ENCODE measurements at places on chromosomes 5 and 9. TPM values are rescaled to one million over a fixed set of nuclear protein-coding genes. Genes with fewer than 3 reads are reported as not detected.

DNA sequence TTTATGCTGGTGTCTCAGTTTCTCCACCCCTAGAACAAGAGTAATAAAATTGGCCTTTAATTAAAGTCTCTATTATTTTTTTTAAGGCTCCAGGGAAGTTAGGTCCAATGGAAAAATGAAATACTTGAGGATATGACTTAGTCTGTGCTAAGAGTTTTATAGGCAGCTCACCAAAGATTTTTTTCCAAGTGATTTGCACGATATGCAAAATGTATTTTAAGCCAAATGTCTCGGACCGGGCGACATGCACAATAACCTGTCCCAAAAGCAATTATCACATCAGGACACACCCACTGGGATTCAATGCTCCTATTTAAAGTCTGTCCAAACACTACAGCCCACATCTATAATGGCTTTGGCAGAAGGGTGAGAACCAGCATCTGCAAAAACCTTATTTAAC, 136.1 kb upstream of the ANKH start:
- DNase-seq = no peak

- DNase-seq = no peak
Observed at GRCh38 chr5:126004636-126005035, 418.6 kb upstream of the GRAMD2B start.

- no peak for DNase-seq
Observed at GRCh38 chr5:9347541-9348295, 198.2 kb downstream of the SEMA5A start.

- DNase-seq = no peak
Observed at GRCh38 chr5:102719886-102720285, 35.2 kb upstream of the PAM start.

TMOD1 gene
- total RNA-seq = 5.8 TPM

DNA sequence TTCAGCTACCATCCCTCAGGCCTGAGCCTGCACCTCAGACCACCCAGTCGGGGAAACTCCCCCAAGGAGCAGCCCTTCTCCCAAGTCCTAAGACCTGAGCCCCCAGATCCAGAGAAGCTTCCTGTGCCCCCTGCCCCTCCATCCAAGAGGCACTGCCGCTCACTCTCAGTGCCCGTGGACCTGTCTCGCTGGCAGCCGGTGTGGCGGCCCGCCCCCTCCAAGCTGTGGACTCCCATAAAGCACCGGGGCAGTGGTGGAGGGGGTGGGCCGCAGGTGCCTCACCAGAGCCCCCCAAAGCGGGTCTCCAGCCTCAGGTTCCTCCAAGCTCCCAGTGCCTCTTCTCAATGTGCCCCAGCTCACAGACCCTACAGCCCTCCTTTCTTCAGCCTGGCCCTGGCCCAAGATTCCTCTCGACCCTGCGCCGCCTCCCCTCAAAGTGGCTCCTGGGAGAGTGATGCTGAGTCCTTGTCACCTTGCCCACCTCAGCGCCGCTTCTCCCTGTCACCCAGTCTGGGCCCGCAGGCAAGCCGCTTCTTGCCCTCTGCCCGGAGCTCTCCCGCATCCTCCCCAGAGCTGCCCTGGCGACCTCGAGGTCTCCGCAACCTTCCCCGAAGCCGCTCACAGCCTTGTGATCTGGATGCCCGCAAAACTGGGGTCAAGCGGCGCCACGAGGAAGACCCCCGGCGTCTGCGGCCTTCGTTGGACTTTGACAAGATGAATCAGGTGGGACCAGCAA, 7.0 kb downstream of the FAM53C start:
- DNase-seq = no peak

DNA sequence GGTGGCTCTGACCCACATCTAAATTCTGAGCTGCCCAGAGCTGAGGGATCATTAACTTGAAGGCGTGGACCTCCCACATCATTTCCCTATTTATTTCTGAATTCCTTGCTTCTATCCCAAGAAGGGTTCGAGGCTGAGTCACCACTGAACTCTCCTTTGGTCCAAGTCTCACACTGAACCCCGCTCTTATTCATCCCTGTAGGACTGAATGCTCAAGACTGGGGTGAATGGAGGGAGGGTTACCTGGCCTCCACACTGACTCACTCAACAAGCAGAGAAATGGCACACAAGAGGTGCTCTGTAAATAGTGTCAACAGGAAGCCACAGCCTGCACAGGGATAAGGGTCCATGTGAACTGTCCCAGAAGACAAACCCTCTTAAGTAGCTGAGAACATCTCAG, 79.1 kb upstream of the FSTL4 start:
- peak; percentile 28 for DNase-seq

DNA sequence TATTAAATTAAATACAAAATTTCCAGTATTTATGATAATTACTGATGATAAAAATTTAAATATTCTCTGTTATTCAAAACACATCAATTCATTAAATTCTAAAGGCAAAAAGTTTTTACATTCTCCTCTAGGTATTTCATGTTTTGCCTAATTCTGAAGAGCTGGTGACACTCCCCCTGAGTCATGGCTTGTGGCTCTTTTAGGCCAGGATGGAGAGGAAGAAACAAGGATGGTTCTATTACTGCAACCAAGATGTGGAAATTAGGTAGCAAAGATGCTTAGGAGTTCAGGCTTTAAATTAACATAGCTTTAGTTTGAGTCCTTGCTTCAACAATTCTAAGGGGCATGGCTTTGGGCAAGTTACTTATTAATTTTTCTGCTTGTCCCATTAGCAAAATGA, 1295.8 kb downstream of the EFNA5 start:
- DNase-seq = no peak

- DNase-seq = no peak
Observed at GRCh38 chr5:119269061-119269944, 86.5 kb upstream of the TNFAIP8 start.

SLC6A3 gene
- total RNA-seq = not detected

AJM1 gene
- total RNA-seq = 1.00 TPM

DNA sequence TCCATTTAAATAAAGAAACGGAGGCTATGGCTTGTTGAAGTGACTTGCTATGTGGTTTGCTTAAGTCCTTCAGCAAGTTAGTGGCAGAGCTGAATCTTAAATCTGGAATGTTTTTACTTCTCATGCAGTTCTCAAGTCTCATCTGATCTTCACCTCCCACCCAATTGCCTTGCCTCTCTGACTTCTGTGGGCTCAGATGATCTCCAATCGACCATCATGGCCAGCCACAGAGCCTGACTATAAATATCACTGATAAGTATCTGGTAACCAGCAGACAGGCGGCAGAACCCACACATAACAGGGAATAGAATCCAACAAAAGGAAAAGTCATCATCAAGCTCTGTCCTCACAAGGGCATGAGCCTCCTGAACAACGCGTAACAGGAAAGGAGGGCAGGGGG, 149.9 kb downstream of the FAM114A2 start:
- DNase-seq = no peak

DNA sequence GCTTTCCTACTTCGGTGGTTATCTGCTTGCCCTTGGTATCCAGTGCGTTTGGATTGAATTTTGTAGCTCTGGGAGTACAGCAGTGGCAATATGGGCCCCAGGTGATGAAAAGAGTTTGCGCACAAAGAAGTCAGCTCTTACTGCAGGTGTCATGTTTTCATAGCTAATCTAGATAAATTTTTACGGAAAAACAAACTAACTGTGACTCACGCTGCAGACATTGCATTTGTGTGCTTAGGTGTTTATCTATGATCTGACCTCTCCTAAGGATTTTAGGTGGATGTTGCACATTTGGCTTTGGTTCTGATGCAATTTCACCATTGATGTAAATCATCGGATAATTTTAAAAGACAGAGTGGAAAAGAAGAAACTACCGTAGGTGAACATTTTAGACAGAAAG, 92.1 kb downstream of the VCAN start:
- DNase-seq = no peak

NUTM2F gene
- not detected for total RNA-seq

DNA sequence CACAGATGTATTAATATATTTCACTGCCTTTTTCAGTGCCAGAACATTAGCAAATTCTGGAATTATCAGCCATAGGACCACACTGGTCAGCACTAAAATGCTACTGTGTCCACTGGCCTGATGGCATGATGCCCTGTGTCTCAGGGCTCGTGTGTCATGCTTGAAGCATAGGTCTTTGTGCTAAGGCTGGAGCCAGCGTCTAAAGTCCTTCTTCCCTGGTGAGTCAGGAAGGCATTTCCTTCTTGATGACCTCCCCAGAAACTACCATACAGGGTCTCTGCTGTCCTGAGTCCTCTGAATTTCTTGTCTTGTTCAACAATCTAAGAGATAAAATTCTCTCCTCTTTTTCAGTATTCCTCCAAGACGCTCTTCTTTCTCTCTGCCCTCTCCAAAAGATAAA, 489.9 kb downstream of the PSAT1 start:
- no peak for DNase-seq

DNA sequence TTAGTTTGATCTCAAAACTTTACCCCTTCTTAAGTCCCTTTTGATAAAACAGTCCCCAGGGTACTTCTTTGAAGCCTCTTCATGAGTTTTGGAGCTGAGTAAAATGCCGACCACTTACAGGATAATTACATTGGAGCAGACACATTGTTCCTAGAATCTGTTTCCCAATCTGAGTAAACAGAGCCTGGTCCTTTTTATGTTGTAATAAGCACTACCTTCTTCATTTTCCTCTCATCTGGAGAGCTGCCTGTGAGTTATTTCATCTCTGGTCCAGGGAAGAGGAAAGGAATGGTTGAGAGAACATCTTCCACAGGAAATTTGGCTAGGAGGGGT, 26.3 kb upstream of the GALNT10 start:
- no peak for DNase-seq

DNA sequence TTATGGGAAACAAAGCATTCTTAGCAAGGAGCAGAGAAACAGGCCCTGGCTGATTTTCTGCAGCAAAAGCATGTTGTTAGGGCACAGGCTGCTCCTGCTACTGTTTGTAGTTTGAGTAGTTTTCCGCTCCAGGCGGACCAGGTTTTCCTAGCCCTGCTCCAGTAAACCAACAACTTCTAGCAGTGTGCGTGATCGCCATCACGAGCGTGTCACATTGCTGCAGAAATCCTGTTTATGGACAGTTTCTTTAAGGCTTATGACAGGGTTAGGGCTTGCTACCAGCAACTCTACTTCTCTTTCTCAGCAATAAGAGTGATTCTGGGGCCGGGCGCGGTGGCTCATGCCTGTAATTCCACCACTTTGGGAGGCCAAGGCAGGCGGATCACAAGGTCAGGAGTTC, 803.9 kb upstream of the CDH10 start:
- DNase-seq = no peak

GRCh38 chr5:58795327-58795726, 212.5 kb downstream of the RAB3C start:
- DNase-seq = no peak

SHISAL2B gene
- not detected for total RNA-seq

- DNase-seq = no peak
Observed at GRCh38 chr5:115424030-115424429, 120.5 kb downstream of the FEM1C start.

N4BP3 gene
- 2.4 TPM for total RNA-seq

- no peak for DNase-seq
Observed at GRCh38 chr5:6712142-6712576, 1.1 kb upstream of the TENT4A start.

B4GALT7 gene
- total RNA-seq = 28.8 TPM

DNA sequence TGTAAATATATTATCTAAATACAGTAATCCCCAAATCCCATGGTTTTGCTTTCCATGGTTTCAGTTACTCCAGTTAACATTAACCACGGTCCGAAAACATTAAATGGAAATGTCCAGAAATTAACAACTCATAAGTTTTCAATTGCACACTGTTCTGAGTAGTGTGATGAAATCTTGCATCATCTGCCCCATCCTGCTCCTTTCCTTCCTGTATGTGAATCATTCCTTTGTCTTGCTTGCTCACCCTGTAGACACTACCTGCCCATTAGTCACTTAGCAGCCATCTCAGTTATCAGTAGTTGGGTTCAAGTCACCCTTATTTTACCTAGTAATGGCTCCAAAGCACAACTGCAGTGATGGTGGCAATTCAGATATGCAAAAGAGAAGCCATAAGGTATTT, 1568.5 kb upstream of the WWC1 start:
- no peak for DNase-seq

GMCL2 gene
- not detected for total RNA-seq

DNA sequence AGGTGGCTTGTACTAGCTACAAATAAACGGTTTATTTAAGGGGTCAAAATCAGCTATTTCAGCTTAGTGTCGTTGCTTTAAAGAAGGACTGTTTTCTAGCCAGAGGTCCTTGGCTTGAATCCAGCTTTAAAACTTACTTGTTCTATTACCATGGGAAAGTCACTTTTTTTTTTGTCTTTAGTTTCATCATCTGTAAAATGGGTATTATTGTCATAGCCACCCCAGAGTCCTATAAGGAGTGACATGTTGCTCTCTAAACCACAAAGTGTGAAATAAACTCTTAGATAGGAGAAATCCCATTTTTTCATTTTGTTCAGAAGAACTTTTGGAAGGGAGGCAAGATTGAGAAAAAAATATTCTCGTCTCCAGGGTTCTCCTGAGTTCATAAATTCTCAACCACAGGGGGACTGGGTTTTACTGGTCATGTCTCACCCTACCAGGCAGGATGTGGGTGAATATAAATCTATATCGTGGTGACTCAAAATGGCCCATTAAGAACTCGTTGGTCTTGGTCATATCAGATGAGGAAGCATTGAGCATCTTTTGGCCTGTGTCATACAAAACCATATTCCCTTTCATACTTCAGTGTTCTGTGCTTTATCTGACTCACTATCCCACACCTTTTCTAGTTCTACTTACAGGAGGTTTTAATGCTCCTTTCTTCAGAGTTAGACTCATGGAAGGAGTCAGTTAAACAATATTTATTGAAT, 202.7 kb upstream of the NR3C1 start:
- DNase-seq = no peak

DNA sequence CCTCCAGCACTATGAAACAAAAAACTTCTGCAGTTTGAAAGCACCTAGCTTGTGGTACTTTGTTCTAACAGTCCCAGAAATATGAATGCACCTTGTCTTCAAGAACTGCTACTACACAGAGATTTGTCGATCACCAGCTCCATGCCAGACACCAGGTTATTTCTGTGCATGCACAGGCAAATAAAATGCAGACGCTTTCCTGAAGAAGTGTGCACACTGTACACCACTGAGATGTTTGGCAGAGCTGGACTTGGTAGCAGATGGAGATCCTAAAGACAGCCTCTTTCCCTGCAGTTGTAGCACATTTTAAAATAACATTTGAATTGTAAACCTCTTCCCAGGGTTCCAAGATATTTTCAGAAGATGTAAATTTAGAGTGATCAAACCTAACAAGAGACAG, 730.0 kb downstream of the MTRR start:
- no peak for DNase-seq

DNA sequence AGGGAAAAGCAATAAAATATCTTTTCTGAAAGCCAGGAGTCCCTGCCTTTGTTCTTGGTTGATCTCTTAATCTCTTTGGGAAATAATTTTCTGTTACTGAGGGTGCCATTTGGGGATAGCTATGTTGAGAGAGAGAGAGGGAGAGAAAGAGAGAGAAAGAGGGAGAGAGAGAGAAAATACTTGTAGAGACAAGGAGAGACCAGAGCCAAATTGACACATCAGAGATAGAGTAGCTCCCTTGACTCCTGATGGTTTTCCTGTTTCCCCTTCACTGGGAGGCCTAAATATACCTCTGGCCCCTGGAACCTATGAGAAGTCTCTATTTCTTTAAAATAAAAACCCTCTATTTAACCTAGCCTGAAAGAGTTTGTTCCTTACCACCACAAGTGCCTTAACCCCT, 14.9 kb downstream of the CMYA5 start:
- DNase-seq = no peak

Measured in mesenteric fat pad (tissue), 1 donor.